ENCODE measurements at places on chromosomes 5 and 9.

- no peak for DNase-seq
These were observed 489.8 kb downstream of the MAT2B start for GRCh38 chr5:163995206-163995605.

DNA sequence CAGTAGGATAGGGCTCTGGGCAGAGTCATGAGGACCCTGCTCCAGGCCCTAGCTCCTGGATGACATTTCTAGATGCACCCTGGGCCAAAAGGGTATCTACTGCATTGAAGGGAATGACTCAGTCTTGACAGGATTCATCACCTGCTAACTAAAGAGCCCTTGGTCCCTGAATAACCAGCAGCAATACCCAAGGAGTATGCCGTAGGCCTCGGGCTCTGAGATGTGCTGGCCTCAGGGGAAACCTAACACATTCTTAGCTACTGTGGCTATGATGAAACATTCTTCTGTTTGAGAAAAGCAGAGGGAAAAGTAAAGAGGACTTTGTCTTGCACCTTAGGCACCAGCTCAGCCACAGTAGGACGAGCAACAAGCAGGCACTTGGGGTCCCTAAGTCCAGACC, 89.5 kb upstream of the SLC1A1 start:
- DNase-seq: no peak

GRCh38 chr5:144549580-144549979, 378.9 kb downstream of the KCTD16 start:
- DNase-seq: no peak

DNA sequence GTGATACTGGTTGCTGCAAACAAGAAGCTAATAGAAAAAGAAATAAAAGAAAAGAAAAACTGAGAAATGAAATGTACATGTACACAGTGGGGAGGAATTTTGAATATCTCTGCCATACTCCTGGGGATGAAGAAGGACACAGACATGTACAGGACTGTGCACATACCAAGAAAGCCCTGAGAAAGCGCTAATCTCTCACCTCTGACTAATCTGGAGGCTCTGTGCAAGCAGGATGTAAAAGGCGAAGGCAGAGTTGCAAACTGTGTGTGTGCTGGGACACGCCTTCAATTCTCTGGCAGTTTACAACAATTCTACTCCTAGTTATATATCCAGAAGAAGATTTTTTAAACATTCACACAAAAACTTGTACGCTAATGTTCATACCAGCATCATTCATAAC, 211.4 kb downstream of the KIAA0825 start:
- no peak for DNase-seq

GRCh38 chr5:40665635-40666298, 13.9 kb upstream of the PTGER4 start:
- DNase-seq: no peak

GRCh38 chr5:102910240-102911226, 155.4 kb downstream of the PAM start:
- DNase-seq: no peak

GRCh38 chr5:32505756-32506155, 61.2 kb upstream of the ZFR start:
- no peak for DNase-seq

- DNase-seq: no peak
These were observed 16.9 kb downstream of the SLC25A48 start for GRCh38 chr5:135851186-135851914.

- DNase-seq: no peak
These were observed 218.4 kb downstream of the PCSK1 start for GRCh38 chr5:96214442-96215197.

GRCh38 chr9:96599298-96599697, 20.3 kb downstream of the CDC14B start:
- no peak for DNase-seq

- no peak for DNase-seq
These were observed 2233.8 kb upstream of the C9orf72 start for GRCh38 chr9:29806937-29807618.

GRCh38 chr5:82314964-82315758, 37.0 kb upstream of the RPS23 start:
- no peak for DNase-seq

DNA sequence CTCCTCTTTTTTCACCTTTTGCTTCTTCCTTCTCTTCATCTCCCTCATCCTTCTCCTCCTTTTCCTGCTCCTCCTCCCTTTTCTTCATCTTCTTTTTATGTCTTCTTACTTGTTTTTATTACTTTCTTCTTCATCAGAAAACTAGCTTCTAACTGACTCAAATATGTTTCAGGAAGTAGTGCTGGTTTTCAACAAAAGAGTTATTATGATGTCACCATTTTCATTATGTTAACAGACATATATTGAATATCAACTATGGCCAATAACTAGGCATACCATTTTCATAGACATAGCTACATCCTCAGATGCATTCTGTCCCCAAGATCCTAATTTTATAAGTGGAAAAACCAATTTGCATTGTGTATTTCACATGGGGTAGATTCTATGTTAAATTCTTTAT, 252.9 kb upstream of the PAPPA start:
- DNase-seq: no peak

- DNase-seq: no peak
These were observed 32.5 kb downstream of the TERT start for GRCh38 chr5:1262381-1262780.

DNA sequence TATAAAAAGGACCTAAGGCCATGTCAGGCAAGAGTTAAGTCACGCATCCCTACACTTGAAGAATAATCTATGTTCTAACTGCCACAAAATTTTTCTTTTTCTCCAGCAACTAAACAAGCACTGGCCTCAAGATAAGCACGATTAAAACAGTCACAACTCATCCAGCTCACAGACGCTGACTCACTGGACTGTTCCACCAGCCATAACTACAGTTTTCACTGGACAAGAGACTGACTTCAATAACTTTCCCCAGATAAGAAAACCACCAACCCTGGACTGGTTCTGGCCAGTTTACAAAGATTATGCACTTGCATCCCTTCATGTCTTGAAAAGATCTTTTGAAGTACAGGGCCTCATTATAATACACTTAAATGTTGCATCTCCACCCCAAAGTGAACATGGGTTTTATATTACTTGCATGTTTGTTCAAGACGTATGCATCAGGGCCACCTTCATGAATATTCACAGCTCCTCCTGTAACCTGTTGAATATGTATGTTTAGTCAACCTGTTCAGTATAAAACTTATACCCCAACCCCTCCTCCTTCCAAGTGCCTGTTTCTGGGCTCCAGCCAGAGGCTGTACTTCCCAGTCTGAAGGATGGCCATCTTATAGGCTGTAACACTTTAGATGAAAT, 129.3 kb upstream of the EPB41L4A start:
- DNase-seq: no peak

Data from GM19239 (cell line).